HFFc6 (cell line): ENCODE measurements at places on chromosomes 1 and 21.

- DNase-seq, result no peak
- no peaks in the 10 kb centered on the region for H3K36me3 ChIP-seq
- peaks cover 9% of the 10 kb centered on the region for H3K4me1 ChIP-seq
- H3K4me3 ChIP-seq, result no peak overlapping the region
- H3K27ac ChIP-seq, result no peak overlapping the region
Measured at GRCh38 chr21:28267449-28267848, 725.2 kb downstream of the LTN1 start.

- DNase-seq, result peak; percentile 6
- peaks cover 34% of the 10 kb centered on the region for H3K27me3 ChIP-seq
- no peak overlapping the region for H3K27ac ChIP-seq
- no peaks in the 10 kb centered on the region for H3K36me3 ChIP-seq
- peaks cover 8% of the 10 kb centered on the region for H3K4me1 ChIP-seq
Measured at GRCh38 chr1:204828352-204828850, 42.3 kb upstream of the NFASC start.

DNA sequence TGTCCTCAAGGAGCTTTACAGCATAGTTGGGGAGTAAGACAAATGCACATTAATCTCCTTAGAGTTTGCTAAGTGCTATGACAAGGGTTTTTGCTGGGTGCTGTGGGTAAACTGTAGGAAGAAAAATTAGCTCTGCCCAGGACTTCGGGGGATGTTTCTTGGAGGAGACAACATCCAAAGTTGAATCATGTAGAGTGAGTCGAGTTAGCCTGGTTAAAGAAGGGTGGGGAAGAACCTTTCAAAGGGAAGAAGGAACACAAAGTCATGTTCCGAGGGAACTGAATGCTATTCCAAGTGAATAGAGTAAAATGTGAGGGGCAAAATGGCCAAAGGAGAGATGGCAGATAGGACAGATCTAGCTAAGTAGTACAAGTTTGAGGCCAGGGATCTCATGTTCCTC, 17.1 kb downstream of the SPRTN start:
- no peaks in the 10 kb centered on the region for H3K27me3 ChIP-seq
- H3K4me1 ChIP-seq, result peaks cover 28% of the 10 kb centered on the region
- DNase-seq, result no peak
- no peak overlapping the region for H3K4me3 ChIP-seq

DNA sequence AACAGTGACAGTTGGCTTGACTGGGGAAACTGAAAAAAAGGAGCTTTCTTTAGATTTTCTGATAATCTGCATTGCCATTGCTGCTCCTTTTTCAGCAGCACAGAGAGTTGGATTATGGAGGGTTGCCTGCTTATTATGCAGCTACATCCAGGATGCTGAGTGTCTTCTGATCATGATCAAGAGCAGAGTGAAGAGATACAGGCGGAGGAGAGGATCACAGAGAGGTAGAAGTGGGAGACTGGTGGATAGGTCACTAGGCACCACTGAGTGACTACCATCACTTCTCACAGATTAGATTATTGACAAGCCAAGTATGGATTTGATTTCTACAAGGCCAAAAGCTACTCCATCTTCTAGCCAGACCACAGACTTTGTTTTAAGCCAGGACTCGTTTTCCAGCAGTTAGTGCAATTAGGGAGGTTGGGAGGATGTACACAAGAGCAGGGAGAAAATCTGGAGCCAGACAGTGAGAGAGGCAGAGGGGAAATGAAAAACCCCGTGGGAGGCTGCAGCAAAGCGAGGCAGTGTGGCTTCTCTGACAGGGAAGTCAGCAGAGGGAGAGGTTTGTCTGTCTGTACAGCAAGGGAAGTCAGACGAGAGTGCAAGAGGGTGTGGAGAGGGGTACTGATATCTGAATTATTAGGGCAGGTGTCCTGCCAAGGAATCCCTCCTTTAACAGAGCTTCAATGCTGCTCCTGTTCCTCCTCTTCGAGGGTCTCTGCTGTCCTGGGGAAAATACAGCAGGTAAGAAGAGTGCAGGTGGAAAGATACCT, at the start of gene CD1E:
Gene CD1E, plus strand, starts transcription at position 592 of the 773 bp plus-strand sequence. Its CDS starts 95 bp downstream, at position 687.
- H3K27me3 ChIP-seq, result peaks cover 1% of the 10 kb centered on the region; the same call in 1 of the 2 replicates
- H3K4me3 ChIP-seq, result no peak within 1 kb of the TSS
- no peak within 1 kb of the TSS for H3K27ac ChIP-seq
- no peaks in the 10 kb centered on the region for H3K4me1 ChIP-seq
- H3K36me3 ChIP-seq, result no peaks in the 10 kb centered on the region

DNA sequence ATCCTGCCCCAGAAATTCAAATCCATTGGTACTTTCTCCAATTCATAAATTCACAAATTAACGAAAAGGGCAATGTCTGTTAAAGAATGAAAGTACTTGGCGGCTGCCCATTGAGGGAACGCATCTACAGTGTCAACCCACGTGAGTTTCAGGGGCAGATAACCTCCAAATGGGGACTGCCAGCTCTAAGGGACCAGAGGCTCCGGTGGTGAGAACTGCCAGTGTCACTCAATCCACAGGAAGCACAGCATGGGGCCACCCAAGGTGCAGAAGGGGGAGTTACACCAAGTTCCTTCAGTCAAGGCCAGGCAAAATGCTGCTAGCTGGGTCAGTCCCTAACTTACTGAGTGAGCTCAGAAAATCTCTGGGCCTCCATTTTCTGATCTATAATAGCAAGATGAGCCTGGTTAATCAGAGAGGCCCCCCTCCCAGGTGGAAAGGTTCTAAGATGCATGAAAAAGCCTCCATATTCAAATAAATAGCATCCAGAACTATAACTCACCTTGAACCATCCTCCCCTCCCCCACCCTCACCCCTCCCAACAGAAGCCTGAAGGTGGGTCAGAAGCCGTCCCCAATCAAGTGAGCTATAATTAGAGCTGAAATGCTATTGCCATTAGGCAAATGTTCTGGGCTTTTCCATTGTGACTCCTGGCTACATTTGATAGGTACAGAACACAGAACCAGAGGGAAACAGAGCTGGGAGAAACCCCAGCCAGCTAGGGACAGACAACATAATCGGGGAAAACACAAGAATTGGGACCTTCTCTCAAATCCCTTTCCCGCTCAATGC, 41.7 kb downstream of the LRP8 start:
- peaks cover 6% of the 10 kb centered on the region; the same call in 1 of the 2 replicates for H3K4me1 ChIP-seq
- H3K36me3 ChIP-seq, result no peaks in the 10 kb centered on the region
- no peaks in the 10 kb centered on the region for H3K27me3 ChIP-seq
- DNase-seq, result no peak
